ENCODE measurements at places on chromosomes 4 and X.

DNA sequence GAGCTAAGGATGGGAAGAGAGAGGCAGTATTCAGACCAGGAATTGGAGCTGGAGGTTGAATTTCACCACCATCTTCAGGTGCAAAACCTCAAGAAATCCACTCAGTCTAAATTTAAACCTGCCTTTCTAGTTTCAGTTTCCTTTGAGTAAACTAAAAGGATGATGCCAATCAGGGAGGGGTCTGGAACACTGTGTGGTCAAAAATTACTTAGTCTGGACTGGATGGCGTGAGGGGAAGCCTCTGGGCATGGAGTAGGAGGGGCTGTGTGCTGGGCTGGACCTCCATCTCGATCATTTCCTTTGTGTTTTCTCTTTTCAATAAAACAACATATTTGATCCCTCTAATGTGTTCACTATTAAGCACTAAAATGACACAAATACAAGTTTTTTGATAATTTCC is 120.1 kb downstream of the GC start:
- no peak for DNase-seq

DNA sequence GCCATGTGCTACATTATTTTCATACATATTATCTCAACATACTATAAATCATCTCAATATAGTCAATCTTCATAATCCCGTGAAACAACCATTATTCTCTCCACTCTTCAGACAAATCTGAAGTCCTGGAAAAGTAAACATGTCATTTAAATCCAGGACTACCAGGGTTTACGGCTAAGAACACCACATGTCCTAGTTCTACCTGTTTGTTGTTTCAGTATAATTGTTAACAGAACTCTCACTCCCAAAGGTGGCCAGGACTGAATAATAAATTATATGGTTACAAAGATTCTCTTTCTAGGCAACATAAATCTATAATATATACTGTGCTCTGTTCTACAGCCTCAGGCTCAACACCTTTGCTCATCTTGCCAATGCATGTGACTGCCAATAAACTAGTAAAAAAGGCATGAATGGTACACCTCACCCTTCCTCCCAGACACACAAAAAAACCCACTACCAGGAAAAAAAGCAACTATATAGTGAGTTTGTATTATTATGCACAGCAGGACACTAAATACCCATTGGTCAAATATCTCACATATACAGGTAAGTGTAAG is 20.1 kb downstream of the EIF4E start:
- no peak for DNase-seq

DNA sequence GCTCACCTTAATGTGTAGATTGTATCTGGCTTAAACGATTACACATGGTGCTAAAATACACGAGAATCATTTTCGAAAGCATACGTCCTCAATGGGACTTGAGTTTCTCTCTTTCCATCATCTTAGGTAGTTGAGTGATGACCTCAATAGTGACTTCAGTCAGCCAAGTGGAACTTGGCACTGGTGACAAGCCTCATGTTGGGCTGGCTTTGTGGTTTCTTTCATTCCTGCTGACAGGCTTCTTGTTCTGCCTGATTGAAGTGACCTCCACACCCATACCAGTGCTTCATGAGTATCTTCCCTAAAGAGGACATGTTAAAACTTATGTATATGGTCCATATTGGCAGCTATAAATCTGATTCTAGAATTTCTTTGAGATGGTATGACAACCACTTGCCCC is 159.1 kb upstream of the WDR1 start:
- no peak for DNase-seq

- no peak for DNase-seq
Observed at GRCh38 chrX:133715715-133716114, 269.7 kb downstream of the GPC3 start.

DNA sequence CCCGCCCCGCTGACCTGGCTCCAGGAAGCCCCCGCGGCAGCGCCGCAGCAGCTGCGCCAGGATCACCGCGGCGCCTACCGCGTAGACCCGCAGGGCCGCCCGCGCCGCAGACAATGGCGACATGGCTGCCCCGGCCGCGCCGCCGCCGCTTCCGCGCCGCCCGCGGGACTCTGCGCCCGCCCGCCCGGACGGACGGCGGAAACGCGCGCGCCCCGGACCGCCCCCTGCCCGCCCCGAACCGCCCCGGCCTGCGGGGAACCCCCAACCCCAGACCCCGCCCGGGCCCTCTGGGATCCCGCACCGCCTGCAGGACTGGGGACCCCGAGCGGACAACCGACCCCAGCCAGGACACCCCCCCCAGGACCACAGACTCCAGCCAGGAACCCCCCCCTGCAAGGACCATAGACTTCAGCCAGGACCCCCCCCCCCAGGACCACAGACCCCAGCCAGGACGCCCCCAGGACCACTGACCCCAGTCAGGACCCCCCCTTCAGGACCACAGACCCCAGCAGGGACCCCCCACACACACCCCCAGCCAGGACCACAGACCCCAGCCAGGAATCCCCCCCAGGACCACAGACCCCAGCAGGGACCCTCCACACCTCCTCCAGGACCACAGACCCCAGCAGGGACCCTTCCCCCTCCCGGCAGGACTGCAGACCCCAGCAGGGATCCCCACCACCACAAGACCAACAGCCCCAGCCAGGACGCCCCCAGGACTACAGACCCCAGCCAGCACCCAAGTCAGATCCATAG is at the start of the genes DHRSX and ZBED1:
Gene DHRSX (minus strand): TSS at position 174 of the 756 bp plus-strand sequence. CDS start 51 bp downstream, at position 123.
Gene ZBED1 (minus strand): TSS at position 174 of the 756 bp plus-strand sequence. CDS start 10,257 bp downstream, outside the sequence.
- no peak for DNase-seq

DNA sequence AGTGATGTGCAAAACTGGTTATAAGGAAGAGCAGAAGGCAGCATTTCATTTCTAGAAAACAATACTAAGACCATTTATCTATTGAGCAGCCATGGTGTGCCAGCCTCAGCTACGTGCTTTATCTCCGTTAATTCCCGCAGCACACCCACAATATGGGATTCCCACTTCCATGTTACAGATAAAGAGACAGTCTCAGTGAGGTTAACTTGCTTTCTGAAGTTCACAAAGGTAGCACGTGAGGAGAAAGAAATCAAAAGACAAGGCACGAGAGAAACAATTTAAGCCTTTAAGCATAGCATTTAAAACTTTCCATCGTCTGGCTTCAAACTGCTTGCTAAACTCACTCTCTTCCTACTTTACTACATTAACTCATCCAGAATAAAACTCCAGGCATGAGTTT is 8.0 kb upstream of the RPL34 start:
- no peak for DNase-seq

GRCh38 chrX:40146262-40147125 is 48.7 kb upstream of the BCOR start:
- no peak for DNase-seq

DNA sequence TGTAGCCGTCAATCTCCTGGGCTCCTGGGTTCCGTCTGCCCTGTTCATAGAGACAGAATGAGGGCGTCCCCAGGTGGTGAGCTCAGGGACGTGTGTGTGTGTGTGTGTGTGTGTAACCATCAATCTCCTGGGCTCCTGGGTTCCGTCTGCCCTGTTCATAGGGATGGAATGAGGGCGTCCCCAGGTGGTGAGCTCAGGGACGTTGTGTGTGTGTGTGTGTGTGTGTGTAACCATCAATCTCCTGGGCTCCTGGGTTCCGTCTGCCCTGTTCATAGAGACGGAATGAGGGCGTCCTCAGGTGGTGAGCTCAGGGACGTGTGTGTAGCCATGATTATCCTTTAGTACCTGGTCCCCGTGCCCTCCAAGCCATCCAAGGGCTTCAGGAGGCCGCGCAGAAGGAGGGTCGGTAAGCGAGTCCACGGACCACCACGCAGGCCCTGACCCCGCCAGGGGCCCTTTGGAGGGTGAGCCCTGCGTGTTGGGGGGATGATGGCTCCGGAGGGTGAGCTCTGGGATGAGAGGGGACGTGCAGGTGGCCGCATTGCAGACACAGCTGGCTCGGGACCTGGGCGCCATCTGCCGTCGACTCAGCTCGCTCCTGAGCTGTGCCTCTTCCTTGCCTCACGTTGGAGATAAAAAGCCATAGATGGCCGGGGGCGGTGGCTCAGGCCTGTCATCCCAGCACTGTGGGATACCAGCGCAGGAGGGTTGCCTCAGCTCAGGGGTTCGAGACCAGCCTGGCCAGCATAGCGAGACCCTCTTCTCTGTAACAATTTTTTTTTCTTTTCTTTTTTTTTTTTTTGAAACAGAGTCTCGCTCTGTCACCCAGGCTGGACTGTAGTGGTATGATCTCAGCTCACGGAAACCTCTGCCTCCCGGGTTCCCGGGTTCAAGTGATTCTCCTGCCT is 5.4 kb upstream of the GTPBP6 start:
- DNase-seq, result no peak

DNA sequence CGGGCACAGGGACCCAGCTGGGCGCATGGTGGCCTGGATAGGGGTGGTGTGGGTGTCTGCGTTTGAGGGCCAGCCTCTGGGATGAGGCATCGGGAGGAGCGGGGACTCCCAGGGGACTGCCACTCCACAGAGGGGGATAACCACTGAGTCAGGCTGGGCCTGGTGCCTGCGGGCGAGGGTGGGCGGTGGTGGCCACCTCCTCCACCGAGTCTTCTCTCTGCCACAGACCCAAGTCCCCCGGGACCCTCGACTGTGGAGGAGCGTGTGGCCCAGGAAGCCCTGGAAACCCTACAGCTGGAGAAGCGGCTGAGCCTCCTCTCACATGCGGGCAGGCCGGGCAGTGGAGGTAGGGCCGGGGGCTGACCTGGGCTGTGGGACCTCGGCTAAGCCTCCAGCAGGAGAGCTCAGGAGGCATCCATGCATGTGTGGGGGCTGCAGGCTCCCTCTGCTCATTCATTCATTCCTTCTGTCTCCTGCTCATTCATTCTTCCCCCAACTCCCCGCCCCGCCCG is 26.4 kb downstream of the DOK7 start:
- DNase-seq, result no peak

DNA sequence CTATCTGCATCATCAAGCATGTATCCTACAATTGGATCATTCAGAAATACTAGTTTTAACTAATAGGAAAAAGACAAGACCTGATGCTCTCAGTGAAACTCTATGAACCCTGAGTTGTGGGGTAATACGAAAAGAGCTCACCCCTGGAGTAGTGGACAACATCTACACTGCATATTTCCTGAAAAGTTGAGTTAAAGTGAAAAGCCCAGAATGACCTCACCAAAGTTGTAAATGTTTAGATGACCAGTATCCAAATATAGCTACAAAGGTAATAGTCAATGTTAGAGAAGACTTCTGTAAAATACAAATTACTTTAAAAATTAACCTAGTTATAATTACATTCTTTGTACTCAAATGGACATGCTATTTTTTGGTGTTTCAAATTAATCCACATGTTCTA is 52.8 kb upstream of the SRPX start:
- DNase-seq, result no peak

DNA sequence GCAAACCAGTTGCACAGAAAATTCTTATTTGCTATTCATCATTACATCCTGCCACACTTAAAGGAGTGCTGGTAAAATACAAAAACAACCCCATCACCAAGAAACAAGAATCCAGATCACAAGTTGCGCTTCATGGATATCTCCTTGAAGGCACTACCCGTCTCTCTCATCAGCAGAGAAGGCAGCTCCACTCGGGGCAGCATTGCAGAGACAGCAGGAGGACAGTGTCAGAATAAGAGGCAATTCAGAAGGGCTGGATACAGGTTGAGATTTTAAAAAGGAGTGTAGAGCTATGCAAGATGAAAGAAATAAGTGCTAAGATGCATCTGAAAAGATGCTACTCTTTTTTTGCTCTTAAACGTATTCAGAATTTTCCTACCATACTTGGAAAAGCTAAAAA is 71.4 kb downstream of the LDB2 start:
- DNase-seq, result no peak

DNA sequence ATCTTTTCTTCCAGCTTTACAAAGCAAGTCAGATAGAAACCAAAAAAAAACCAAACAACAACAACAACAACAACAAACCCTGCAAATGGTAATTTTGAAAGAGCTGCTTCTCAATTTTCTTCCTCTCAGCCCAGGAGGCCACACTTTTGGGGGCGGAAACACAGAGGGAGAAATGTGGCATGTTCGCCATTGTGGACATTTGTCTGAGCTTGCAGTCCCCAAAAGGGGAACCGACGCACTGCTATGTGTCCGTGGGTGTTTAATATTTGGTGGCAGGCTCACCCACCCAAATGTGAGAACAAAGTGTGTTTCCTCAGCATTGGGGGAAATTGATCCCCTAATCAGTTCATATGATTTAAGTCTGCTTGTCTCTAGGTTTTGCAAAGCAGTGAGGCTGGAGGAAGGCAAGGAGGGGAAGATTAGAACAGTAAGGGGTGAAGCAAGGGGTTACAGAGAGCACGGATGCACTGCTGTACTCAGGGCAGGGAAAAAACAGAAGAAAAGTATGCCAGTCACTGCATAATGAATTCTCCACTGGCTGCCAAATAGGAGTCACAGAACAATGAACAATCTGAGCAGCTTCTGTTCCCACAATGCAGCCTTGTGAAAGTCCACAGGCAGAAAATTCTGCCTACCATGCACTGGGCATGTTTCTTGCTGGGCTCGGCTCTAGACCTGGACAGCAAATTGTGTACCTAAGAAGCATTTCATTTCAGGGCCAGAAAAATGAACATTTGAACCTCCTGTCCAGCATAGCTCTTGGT is 74.7 kb upstream of the GPM6B start:
- no peak for DNase-seq

DNA sequence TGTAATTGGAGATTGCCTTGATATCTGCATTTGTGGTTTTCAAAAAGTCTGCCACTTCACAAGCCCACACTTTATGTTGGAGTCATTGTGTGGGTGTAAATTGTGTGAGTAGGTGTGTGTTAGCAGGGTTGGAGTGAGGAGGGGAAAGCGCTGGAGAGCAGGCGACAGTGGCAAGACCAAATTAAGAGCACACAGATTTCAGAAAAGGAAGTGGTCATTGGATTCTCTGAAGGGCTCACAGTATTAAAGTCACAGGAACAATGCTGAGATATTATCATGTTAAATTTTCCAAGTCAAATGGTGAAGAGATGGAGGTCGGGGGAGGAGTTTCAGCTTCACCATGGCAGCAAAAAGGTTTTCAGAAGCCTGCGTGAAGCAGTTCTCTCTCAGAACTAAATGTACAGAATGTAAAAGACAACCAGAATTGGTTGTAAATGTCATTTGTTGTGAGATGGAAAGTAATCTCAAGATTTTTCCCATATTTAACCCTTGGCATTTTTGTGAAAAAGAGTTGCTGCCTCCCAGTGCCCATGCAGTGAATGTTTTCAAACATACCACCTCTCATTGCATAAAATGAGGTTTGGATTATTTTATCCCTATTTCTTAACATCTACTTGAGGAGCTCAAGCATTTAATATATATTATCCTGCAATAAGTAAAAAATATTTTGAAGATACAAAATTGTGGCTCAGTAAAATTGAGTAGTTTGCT is 265.9 kb downstream of the ZNF674 start:
- DNase-seq, result no peak

- peak; percentile 9 for DNase-seq
Observed at GRCh38 chr4:80646061-80646460, 310.5 kb downstream of the CFAP299 start.

- no peak for DNase-seq
Observed at GRCh38 chr4:141543176-141543575, 93.2 kb upstream of the IL15 start.

- DNase-seq, result no peak
Observed at GRCh38 chr4:163167333-163167626, 590 bp upstream of the NAF1 start.

- no peak for DNase-seq
Observed at GRCh38 chrX:79708581-79708980, 306.0 kb upstream of the TBX22 start.
